Fibroblast of the aortic adventitia (primary cell): ENCODE measurements at places on chromosomes 11 and 22. TPM values are rescaled to one million over a fixed set of nuclear protein-coding genes. Genes with fewer than 3 reads are reported as not detected.

DNA sequence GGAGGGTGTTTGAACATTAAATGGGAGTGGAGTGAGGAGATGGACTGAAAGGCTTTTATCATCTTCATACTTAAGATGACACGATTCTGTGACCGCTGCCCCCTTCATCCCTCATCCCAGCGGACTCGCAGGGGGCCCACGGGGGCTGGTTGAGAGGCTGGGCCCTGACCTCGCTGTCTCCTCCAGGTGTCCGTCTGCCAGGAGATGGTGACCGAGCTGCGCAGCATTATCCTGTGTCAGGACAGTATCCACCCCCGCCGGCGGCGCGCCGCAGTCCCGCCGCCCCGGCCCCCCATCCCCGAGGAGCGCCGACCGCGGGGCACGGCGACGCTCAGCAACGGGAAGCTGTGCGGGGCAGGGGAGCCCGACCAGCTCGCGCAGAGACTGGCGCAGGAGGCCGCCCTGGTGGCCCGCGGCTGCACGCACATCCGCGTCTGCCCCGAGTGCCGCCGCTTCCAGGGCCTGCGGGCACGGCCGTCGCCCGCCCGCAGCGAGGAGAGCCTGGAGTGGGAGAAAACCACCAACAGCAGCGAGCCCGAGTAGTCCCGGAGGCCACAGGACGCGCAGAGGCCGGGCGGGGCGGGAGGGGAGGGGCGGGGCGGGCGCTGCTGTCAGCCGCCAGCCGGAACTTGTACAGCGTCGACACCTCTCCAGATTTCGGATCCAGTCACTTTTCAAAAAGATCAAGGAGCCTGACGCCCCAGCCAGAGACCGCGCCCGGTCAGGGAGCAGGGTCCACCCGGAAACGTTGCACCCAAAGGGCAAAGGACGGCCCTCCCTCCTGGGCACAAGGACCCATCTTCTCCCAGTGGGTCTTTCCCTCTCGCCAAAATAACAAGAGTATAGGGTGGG is 38.0 kb upstream of the TBCEL start:
- peak; percentile 25 for DNase-seq

DNA sequence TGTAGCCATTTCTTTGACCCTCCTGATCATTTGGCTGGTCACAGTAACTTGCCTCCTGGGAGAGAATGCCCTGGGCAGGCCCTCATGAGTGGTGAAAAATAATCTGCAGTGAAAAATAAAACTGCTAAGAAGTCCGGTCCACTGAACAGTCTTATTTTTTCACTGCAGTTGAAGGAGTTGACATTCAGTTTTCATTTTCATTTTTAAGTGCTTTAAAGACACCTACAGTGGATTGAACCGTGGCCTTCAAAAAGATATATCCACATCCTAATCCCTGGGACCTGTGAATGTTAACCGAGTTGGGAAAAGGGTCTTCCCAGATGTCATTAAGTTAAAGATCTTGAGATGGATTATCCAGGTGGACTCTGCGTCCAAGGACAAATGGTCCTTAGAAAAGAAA is 153.6 kb upstream of the GRK3 start:
- DNase-seq = no peak

- DNase-seq = no peak
Observed at GRCh38 chr22:32707971-32708370, 93.5 kb upstream of the TIMP3 start.

DNA sequence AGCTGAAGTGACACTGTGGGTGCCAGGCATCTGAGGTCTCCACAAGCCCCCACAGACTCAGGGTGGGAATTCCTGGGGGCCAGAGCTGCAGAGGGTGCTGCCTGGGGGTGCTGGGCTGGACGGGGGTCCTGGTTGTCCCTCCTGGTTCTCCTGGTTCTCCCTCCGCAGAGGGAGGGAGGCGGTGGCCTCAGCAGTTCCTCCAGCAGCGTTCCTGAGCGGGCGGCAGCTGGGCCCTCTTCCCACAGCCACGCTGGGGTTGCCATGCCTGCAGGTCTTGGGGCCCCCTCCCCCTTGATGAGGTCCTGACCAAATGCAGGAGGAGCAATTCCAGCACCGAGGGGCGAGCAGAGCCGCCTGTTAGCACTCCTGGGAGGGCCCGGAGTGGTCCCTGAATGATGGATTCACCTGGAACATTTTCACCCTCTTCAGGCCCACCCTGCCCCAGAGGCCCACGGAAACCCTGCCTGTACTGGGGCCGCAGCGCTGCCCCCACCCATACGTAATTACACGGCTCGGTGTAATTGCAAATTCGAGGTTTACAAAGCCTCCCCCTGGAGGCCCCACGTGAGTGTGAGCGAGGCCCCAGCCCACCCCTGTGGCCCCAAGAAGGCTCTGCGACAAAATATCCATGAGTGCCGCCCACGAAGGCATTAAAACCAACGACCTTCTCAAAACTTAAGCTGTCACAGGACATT is 635 bp downstream of the C11orf21 start:
- DNase-seq = no peak

The VPREB3 gene
- total RNA-seq = not detected in 2 replicates

DNA sequence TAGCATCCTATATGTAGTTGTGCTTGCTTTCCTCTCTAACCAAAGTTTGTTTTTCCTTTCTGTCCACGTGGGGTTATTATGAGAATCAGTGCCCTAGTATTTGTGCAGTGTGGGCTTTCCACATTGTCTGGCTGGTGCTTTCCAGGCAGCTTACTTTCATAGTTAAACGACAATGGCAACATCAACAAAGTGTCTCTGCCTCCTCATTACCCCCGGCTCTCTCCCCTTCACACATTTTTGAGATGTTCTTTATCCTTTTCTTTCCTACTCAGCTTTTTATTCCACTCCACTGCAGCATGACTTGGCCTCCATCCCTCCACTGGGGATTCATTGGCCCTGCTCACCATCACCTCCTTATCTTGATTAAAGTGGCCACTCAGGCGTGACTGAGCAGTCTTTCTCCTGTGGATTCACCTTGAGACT is 19.1 kb downstream of the SPECC1L start:
- peak; percentile 47 for DNase-seq

- DNase-seq = no peak
Observed at GRCh38 chr22:49006207-49007012, 821.3 kb downstream of the BRD1 start.

GRCh38 chr11:76807206-76807875 is 24.2 kb downstream of the TSKU start:
- peak; percentile 85 for DNase-seq

The OR2AG1 gene
- total RNA-seq = not detected in 2 replicates
